CD4-positive, alpha-beta T cell (primary cell): ENCODE measurements at places on chromosomes 3 and 15.

DNA sequence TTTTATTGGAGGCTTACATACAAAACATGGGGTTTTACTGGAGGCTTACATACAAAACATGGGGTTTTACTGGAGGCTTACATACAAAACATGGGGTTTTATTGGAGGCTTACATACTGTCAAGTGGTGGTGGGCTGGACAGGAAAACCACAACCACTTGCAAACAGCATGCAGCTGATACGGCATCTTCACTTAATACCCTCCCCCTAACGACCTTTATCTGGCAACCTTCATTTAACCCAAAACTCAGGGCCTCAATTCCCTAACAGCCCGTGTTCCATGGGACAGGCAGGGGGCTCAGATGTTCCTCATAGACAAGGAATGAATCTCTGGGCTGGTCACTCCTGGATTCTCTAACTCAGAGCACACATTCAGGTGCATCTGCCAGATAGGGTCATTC lies 137.1 kb downstream of the CD47 start:
- H3K36me3 ChIP-seq, result no peaks in the 10 kb centered on the region
- H3K4me3 ChIP-seq, result no peak overlapping the region
- DNase-seq, result no peak
- H3K4me1 ChIP-seq, result peaks cover 10% of the 10 kb centered on the region

DNA sequence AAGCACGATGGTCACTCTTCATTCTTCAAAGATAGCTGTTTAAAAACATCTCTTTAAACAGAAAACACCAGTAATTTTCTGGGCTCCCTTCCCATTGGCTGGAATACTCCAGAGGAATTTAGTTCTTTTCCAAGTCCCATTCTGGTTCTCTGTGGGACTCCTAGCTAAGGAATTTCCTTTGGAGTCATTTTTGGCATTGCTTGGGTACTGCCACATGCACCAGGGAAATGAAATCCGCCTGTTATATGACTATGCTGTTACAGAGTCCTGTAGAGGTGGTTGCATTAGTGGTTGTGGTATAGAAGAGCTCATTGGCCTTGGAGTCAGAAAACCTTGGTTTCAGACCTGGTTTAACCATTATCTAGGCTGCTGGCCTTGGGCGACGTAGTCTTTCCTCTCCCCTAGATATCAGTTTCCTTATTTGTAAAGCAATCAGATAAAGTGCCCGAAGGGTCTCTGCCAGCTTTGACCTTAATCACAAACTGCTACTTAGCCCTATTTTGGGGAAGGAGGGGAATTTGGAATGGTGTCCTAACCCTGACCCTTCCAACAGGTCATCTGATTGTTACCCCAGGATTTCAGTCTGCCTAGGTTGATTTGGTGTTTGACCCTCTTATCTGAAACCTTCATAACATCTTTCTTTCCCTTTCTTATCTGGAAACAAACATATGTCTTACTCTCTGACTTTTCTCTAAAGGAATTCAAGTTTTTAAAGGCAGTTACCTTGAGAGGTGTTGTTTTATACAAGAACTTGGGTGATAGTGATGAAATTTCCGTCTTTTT lies 13.4 kb downstream of the RTP1 start:
- no peaks in the 10 kb centered on the region for H3K27me3 ChIP-seq
- no peaks in the 10 kb centered on the region for H3K36me3 ChIP-seq
- DNase-seq, result no peak
- H3K4me3 ChIP-seq, result no peak overlapping the region

- H3K4me1 ChIP-seq, result no peaks in the 10 kb centered on the region
- no peak overlapping the region for H3K4me3 ChIP-seq
- no peak for DNase-seq
- no peak overlapping the region for H3K27ac ChIP-seq
- H3K27me3 ChIP-seq, result no peaks in the 10 kb centered on the region
Observed at GRCh38 chr15:19899021-19899824, 642.4 kb downstream of the GOLGA6L6 start.

- H3K27ac ChIP-seq, result no peak overlapping the region
- DNase-seq, result no peak
Observed at GRCh38 chr3:159929171-159930141, 59.2 kb upstream of the IL12A start.

DNA sequence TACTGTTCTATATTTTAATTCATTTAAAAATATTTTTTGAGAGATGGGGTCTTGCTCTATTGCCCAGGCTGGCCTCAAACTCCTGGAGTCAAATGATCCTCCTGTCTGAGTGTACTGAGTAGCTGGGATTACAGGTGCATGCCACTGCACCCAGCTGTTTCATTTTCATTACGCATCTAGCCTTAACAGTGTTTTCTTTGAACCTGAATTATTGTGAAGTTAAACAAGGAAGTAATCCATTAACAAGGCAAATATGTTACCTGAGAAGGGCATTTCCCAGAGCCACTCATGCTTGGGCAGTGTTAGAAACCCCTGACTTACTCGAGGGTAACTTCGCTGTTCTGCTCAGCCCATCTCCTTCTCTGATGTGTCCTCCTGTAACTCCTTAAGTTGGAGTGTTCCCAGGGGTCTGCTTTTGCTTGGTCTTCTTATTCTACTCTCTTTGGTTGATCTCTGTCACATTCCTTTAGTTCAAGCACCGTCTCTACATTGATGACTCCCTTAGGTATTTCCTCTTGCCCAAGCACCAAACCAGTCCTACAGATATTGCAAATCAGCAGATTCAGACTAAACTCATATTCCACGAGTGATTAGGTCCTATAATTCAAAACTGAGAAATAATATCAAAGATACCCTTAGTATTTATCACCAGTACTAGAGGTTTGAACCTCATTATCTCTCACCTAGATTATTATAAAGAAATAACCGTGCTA lies 107.9 kb downstream of the STAC start:
- no peaks in the 10 kb centered on the region for H3K36me3 ChIP-seq
- H3K4me3 ChIP-seq, result no peak overlapping the region
- H3K27me3 ChIP-seq, result no peaks in the 10 kb centered on the region
- DNase-seq, result no peak
- H3K27ac ChIP-seq, result no peak overlapping the region
